ENCODE measurements at places on chromosomes 1 and 21. TPM values are rescaled to one million over a fixed set of nuclear protein-coding genes. Genes with fewer than 3 reads are reported as not detected.

LCE1C gene
- total RNA-seq, result not detected

KCNT2 gene
- total RNA-seq, result not detected

PADI3 gene
- total RNA-seq, result not detected

DNA sequence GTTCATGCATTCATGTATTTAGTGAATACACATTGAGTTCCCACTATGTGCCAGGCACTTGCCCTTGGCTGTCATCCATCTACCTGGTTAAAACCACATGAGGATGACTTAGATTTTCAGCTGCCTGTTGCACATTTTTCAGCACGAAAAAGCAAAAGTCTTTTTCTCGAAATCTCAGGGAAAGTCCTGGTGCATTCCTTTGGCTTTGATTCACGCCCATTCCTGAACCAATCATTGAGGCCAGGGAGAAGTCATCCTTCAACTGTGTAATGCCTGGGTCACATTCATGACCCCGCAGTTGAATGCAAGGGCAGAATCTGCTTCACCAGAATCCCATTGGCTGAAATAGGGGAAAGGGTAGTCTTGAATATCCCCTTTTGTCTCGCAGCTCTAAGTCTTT, 84.4 kb downstream of the RNF220 start:
- H3K4me3 ChIP-seq, result no peak overlapping the region
- H3K27ac ChIP-seq, result no peak overlapping the region
- no peaks in the 10 kb centered on the region for H3K36me3 ChIP-seq

DNA sequence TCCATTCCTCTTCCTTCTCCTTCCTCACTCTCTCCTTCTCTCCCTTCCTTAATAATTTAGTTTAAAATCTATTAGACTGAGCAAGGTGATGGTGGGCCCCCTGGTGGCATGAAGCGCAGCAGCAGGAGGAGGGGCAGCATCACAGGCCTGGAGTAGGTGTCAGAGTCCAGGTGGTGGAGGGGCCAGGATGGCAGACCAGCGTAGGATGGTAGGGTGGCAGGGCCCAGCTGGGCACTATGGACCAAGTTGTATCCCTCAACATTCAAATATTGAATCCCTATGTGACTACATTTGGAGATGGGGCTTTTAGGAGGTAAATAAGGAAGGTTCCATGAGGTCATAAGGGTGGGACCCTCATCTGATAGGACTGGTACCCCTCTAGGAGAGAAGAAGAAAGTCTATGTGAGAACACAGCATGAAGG, 61.0 kb downstream of the WDR4 start:
- peak; percentile 17 for DNase-seq
- no peaks in the 10 kb centered on the region for H3K4me1 ChIP-seq
- peaks cover 2% of the 10 kb centered on the region for H3K36me3 ChIP-seq
- no peak overlapping the region for H3K4me3 ChIP-seq
- peaks cover 2% of the 10 kb centered on the region for H3K27me3 ChIP-seq

- H3K27ac ChIP-seq, result no peak overlapping the region
- H3K27me3 ChIP-seq, result no peaks in the 10 kb centered on the region
- H3K4me3 ChIP-seq, result no peak overlapping the region
- H3K36me3 ChIP-seq, result no peaks in the 10 kb centered on the region
Measured at GRCh38 chr1:158422212-158422611, 3.8 kb downstream of the OR10K2 start.

DNA sequence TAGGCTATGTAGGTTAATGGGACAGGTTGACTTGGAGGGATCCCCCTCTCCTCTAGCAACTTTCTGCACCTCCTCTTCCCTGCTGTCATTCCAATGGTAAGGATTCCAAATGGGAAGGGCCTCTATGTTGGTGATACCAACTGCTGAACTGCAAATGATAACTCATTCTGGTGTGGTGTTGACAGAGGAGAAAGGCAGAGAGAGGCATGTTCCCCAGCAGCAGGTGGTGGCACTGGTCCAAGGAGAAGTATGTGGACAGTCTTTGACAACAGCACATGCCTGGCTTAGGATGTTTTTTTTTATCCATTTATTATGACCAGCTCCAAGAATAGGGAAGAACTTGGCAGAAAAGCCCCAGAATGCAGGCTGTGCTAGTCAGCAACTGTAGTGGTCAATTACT, 19.6 kb upstream of the SPAG17 start:
- H3K4me3 ChIP-seq, result no peak overlapping the region
- H3K27me3 ChIP-seq, result no peaks in the 10 kb centered on the region

DNA sequence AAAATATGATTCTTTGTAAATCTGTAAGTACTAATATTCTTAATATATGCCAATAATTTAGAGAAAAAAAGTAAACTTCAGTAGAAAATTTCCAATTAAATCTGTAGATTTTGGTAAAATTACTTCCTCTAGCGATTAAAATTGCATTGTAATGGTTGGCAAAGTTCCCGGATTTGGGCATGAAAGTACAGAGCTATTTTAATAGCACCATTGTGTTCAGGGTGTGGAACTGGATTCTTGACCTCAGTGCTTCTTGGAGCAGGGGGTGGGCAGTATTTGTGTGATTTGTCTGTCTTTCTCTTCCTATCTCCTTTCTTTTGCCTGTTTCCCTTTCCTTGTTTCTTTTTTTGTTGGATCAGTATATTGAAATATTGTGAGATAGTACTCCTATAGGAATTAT, 72.1 kb downstream of the DNM3 start:
- H3K4me3 ChIP-seq, result no peak overlapping the region
- H3K27me3 ChIP-seq, result peaks cover 6% of the 10 kb centered on the region

DNA sequence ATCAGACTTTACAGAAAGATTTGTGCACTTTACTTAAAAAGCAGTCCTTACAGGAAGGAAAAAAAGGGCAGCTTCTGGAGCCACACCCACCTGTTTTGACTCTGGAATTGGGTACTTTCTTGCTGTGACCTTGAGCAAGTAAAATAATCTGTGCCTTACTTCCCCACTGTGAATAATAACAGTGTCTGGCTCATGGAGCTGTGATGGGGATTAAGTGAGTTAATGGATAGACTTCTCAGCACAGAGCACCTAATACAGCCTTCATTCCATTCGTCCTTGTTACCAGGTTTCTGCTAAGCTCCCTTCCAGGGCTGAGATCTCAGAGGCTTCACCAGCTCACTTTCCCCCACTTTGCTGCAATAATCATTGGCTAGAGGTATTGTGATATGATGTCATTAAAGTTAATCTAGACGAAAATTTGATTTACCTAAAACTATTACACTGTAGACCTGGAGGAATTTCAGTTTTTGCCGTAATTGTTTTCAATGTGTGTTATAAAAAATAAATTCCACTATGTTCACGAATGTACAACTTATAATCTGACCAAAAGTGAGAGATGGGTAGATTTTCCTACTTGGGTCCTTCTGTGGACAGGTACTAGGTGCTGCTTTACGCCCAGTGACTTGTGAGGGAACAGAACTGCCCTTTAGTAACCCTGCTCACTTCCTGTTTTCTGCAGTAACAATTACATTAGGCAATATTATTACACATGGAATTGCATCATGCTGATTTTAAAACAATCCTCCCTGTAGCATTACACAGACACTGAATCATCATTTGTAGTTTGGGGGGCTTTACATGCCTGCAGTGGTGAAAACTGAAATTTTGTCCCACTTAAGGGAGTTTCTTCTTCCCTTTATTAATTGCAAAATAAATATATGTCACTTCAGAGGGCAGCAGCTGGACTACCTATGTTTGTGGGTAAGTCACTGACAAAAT, 19.7 kb upstream of the ABCG1 start:
- H3K27ac ChIP-seq, result no peak overlapping the region
- H3K27me3 ChIP-seq, result peaks cover 5% of the 10 kb centered on the region
- H3K4me1 ChIP-seq, result peaks cover 53% of the 10 kb centered on the region
- no peak for DNase-seq
- no peak overlapping the region for H3K4me3 ChIP-seq
- H3K36me3 ChIP-seq, result peaks cover 6% of the 10 kb centered on the region

DNA sequence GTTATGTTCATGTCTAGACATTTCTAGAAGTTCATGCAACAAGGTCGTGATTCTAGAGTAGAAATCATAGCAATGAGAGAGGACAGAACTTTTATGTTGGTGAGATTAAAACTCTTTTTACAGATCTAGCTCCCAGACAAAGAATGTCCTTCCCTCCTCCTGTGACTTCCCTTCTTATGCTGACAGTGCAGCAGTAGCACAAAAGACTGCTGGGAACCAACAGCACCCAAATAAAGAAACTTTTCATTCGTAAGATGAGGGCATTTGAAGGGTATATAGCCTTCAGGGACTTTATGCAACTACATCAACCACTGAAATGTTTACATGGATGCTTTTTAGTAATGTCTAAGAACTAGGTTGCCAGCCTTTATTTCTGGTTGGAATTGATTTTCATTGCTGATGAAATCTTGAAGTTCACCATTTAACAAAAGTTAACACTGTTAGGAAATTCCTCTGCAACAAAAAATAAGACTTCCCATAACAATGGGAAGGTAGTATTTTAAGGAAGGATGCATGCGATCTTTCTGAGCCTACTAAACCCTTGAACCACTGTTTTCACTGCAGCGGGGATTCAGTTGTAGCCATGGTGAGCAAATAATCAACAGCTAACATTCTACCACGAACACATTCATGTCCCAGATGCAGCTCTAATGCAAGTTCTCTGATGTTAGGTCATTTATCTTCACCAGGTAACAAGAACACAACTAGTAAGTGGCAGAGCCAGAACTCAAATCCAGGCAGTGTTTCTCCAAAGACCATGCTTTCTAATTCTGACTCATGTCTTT, 672.8 kb downstream of the PTPRC start:
- H3K4me3 ChIP-seq, result no peak overlapping the region
- no peak for DNase-seq
- H3K36me3 ChIP-seq, result no peaks in the 10 kb centered on the region

GRCh38 chr21:45931397-45931969, 50.1 kb upstream of the COL6A1 start:
- H3K36me3 ChIP-seq, result no peaks in the 10 kb centered on the region
- H3K4me3 ChIP-seq, result no peak overlapping the region
- H3K27me3 ChIP-seq, result no peaks in the 10 kb centered on the region
- DNase-seq, result no peak

DNA sequence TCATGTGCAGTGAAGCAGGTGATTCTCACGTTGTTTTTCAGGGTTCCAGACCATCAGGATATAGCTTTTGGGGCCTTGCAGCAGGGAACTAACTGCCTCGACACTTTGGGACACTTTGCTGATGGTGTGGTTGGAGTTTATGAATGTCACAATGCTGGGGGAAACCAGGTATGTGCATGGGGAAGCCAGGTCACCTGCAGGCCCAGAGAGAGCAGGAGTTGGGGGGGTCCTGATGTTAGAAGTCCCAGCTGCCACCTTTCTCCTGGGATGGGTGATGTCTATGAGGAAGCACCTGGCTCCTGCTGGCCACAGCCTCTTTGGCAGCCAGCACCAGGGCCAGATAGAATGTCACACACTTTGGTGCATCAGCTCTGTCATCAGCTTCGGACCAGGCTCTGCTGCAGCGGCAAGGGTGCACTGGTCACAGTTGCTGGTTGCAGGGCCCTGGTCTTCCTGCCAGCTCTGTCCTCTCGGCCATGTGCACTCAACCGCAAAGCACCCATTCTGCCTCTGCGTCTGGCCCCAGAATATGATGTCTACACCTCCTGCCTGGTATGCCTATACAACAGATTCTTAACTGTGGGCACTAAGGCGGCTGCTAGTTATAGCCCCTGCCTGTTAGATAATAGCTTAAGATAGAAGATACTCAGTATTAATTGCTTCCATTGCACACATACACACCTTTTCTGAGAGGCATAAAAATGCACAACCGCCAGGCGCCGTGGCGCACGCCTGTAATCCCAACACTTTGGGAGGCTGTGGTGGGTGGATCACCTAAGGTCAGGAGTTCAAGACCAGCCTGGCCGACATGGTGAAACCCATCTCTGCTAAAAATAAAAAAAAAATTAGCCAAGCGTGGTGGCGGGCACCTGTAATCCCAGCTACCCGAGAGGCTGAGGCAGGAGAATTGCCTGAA, 160.7 kb downstream of the PGBD5 start:
- no peak overlapping the region for H3K4me3 ChIP-seq
- peaks cover 28% of the 10 kb centered on the region for H3K36me3 ChIP-seq
- H3K27me3 ChIP-seq, result no peaks in the 10 kb centered on the region

DNA sequence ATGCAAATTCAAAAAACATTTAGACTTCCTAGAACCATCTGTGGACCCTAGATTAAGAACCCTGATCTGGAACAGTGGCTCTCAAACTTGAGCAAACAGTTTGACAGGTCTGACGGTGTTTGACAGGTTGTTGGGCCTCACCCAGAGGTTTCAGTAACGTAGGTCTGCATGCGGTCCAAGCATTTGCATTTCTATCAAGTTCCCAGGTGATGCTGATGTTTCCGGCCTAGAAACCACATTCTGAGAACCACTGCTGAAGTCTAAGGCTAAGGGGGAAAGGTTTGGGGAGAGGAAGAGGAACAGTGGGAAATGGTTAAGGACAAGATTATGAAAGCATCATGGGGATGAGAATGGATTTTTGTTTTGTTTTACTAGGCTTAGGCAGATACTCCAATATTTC, 48.6 kb downstream of the MDM4 start:
- no peaks in the 10 kb centered on the region for H3K27me3 ChIP-seq
- peak overlapping the region; percentile 76 for H3K27ac ChIP-seq

- no peak for DNase-seq
- no peaks in the 10 kb centered on the region for H3K36me3 ChIP-seq
- peaks cover 39% of the 10 kb centered on the region for H3K27me3 ChIP-seq
Measured at GRCh38 chr1:31718327-31718897, 14.6 kb upstream of the COL16A1 start.

DNA sequence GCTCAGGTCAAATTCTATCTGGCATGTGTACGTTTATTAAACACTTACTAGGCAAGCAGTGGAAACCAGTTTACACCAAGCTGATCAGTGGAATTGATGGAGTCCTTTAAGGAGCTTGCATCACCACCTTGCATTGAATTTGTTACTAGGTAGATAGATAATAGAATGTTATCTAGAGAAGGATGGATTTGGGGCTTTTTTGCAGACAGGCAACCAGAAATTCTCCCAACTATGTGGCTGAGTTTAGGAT, 44.9 kb downstream of the HHAT start:
- no peak for DNase-seq
- no peaks in the 10 kb centered on the region for H3K36me3 ChIP-seq
- peaks cover 5% of the 10 kb centered on the region for H3K27me3 ChIP-seq
- no peak overlapping the region for H3K4me3 ChIP-seq
- H3K27ac ChIP-seq, result peak overlapping the region; percentile 44

DNA sequence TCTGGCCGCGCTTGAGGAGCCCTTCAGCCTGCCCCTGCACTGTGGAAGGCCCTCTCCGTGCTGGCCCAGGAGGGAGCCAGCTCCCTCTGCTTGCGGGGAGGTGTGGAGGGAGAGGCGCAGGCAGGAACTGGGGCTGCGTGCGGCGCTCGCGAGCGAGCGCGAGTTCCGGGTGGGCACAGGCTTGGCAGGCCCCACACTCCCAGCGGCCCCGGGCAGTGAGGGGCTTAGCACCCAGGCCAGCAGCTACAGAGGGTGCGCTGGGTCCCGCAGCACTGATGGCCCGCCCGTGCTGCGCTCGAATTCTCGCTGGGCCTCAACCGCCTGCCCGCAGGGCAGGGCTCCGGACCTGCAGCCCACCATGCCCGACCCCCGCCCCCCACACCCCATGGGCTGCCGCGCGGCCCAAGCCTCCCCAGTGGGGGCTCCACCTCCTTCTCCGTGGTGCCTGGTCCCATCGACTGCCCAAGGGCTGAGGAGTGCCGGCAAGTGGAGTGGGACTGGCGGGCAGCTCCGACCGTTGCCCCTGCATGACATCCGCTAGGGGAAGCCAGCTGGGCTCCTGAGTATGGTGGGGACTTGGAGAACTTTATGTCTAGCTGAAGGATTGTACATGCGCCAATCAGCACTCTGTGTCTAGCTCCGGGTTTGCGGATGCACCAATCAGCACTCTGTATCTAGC, 46.0 kb downstream of the COL24A1 start:
- H3K27ac ChIP-seq, result no peak overlapping the region
- H3K4me1 ChIP-seq, result no peaks in the 10 kb centered on the region
- no peaks in the 10 kb centered on the region for H3K27me3 ChIP-seq
- no peak overlapping the region for H3K4me3 ChIP-seq
- H3K36me3 ChIP-seq, result no peaks in the 10 kb centered on the region

All from activated T-helper 1 cell treated with anti-CD3 and anti-CD28 coated beads, Interleukin-12 subunit alpha, Interleukin-12 subunit beta, Interleukin-2, Interleukin-4 antibody, amounts not matched to agents 30 ng/mL and 10 ng/mL and 1 ng/mL, durations not matched to agents 14 hours and 24 hours and 36 hours (primary cell).